ENCODE measurements at places on chromosomes 6 and 20.

DNA sequence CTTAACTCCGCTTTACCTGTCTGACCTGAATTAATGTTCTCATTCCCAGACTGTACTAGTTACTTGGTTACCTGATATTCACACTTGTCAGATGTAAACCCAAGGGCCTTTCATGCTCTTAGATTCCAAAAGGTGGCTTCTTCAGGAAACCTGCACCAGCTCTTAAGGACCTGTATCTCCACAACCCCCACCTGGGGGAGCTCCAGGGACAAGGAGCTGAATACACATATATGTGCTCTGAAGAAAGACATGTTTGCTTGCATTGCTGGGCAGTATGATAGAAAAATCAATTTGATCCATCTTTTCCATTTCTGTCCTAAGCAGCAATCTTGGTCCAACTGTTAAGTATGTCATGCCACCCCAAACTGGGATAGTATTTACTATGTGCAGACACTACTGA lies 64.8 kb upstream of the POU3F2 start:
- no peaks in the 10 kb centered on the region for H3K4me1 ChIP-seq
- H3K4me3 ChIP-seq: no peak overlapping the region
- no peaks in the 10 kb centered on the region for H3K36me3 ChIP-seq
- H3K27ac ChIP-seq: no peak overlapping the region
- no peak for DNase-seq
- no peaks in the 10 kb centered on the region for H3K27me3 ChIP-seq

- H3K4me3 ChIP-seq: no peak overlapping the region
- H3K27ac ChIP-seq: no peak overlapping the region
- H3K36me3 ChIP-seq: no peaks in the 10 kb centered on the region
- no peak for DNase-seq
- no peaks in the 10 kb centered on the region for H3K27me3 ChIP-seq
Measured at GRCh38 chr20:21019468-21019813, 86.7 kb downstream of the LINC00237 start.

DNA sequence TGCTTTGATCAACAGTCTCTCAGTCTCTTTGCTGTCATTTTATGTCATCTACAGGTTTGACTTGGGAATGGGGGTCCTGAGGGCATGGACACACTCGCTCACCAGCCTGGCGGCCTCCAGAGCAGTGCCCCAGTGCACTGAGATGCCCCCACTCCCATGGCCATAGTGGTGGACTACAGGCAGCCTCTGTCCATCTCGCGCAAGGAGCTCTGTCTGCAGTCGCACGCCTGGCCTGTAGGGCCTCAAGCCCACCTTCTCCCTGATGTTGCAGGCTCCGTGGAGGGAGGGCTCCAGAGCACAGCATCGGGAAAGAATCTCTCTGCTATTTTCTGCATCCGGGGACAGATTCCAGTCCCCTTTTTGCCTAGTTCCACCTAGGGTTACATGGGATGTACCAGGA lies 22.6 kb downstream of the DDO start:
- H3K36me3 ChIP-seq: no peaks in the 10 kb centered on the region
- H3K27ac ChIP-seq: no peak overlapping the region
- no peak overlapping the region for H3K4me3 ChIP-seq
- DNase-seq: no peak
- H3K4me1 ChIP-seq: no peaks in the 10 kb centered on the region

- no peaks in the 10 kb centered on the region for H3K36me3 ChIP-seq
- H3K4me3 ChIP-seq: no peak overlapping the region
- no peak overlapping the region for H3K27ac ChIP-seq
- no peaks in the 10 kb centered on the region for H3K27me3 ChIP-seq
Measured at GRCh38 chr6:61977947-61978346, 308.1 kb downstream of the KHDRBS2 start.

DNA sequence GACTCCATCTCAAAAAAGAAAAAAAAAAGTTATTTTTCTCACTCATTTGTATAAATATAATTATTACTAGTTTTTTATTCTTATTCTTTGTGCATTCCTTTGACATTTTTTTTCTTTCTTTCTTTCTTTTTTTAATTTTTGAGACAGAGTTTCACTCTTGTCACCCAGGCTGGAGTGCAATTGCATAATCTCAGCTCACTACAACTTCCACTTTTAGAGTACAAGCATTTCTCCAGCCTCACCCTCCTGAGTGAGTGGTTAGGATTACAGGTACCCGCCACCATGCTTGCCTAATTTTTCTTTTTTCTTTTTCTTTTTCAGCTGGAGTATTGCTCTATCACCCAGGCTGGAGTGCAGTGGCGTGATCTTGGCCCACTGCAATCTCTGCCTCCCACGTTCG lies 51.4 kb upstream of the JARID2 start:
- H3K27me3 ChIP-seq: no peaks in the 10 kb centered on the region
- H3K4me1 ChIP-seq: no peaks in the 10 kb centered on the region
- H3K27ac ChIP-seq: no peak overlapping the region
- H3K36me3 ChIP-seq: no peaks in the 10 kb centered on the region
- no peak overlapping the region for H3K4me3 ChIP-seq
- no peak for DNase-seq

- no peaks in the 10 kb centered on the region for H3K4me1 ChIP-seq
- no peak overlapping the region for H3K4me3 ChIP-seq
- H3K27ac ChIP-seq: no peak overlapping the region
- no peak for DNase-seq
- no peaks in the 10 kb centered on the region for H3K36me3 ChIP-seq
Measured at GRCh38 chr6:88535306-88535705, 369.2 kb upstream of the CNR1 start.

DNA sequence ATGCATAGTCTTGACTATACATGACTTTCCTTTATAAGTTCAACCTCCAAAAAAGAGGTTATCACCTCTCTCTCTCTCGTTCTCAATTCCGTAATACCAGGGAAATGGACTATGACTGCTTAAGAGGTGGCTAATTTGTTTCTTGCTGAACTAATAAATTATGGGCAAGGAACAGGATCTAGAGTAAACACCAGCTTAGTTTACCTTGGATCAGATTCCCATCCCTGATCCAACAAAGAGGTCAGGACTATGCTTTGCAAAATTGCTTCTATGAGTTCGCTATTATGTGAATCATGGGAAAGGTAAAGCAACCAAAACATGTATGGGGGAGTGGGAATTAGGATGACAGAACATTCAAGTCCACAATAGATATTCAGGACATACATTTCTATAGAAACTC lies 630.7 kb downstream of the HACE1 start:
- no peak for DNase-seq
- no peaks in the 10 kb centered on the region for H3K4me1 ChIP-seq
- H3K27ac ChIP-seq: no peak overlapping the region
- H3K36me3 ChIP-seq: no peaks in the 10 kb centered on the region

GRCh38 chr6:119590066-119590465 lies 240.5 kb upstream of the MAN1A1 start:
- H3K4me3 ChIP-seq: no peak overlapping the region
- DNase-seq: no peak
- no peaks in the 10 kb centered on the region for H3K4me1 ChIP-seq
- no peak overlapping the region for H3K27ac ChIP-seq

Data from thoracic aorta (tissue), 2 donors.